ENCODE measurements at places on chromosomes 2 and 18.

DNA sequence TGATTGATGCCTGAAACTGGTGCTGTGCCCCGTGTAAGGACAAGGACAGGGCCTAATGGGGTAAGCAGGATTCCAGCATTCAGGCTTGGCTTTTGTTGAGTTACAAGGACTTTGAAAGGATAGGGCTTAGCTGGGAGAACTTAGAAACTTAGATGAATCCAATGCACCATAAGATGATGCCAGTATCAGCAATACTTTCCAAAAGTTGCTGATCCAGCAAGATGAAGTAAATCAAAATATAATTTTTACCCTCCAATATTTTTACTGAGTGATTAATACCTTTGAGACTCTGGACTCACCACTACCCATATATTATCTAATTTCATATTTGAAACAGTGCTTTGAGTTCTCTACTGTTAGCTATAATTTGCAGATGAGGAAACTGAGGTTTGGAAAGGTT is 354.5 kb upstream of the ATP5MC3 start:
- no peak for DNase-seq

DNA sequence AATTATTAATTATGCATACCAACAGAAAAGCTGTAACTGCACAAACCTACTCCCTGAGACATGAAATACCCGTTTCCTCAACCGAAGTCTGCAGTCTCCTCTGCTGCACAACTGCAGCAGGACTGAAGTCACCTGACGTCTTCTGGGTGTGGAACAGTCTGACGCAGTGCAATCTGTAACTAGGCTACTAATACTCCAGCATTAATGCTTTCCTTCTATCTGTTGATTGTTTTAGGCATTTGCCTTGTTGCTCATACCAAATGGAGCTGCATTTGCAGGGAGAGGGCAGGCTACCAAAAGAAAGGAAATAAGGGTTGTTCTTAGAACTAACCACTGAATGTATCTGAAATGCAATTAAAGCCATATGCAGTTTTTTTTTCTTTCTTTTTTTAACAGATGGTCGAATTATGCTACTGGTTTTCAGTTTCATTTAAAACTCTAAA is 40.1 kb downstream of the RTN4 start:
- peak; percentile 58 for DNase-seq

GRCh38 chr2:3009483-3009882 is 368.1 kb downstream of the EIPR1 start:
- DNase-seq = no peak

- DNase-seq = no peak
Observed at GRCh38 chr2:171509945-171510731, 12.1 kb upstream of the CYBRD1 start.

- no peak for DNase-seq
Observed at GRCh38 chr2:56018267-56018666, 94.7 kb upstream of the EFEMP1 start.

DNA sequence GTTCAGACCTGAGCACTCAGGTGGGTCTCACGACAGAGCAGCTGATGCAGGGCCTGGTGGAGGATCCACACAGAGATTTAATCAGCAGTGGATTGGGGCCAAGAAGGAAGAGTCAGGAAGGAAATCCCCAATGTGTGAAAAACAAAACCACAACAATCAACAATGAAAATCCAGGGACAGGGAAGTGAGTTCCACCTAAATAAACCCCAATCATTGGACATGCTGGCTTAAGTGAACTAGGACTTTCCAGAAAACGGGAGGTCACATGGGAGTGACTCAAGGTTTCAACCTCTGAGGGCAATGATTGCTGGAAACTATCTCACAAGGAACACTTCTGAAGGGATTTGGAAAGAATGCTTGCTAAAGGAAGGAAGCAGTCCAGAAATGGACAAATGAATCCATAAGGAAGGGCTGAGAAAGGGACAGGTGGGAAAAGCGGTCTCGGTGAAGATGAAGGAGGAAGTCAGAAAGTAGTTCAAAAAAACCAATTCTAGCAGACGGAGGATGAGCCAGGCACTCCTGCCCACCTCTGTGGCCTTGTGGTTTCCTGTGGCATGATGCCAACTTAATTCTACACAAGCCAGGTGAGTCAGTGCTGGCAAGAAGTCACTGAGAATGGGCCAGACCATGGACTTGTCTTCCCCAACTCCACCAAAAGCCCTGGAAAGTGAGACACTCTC is 15.4 kb upstream of the XDH start:
- DNase-seq = no peak

DNA sequence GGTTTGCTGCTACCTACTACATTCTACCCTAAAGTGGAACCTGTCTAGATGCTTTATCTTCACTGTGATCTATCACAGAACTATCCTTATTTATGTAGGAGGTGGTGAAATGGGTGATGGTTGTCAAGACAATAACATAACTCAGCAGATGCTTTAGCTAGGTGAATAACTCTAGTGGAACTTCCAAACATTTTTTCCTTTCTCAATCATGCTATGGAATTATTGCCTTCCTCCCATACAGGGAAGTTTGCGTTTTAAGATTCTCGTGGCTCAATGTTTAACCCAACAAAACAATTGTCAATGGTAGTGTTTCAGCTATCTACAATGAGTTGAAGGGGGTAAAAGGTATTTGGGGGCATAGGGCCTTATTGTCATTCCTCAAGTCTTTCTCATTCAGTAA is 82.6 kb upstream of the GLI2 start:
- no peak for DNase-seq

DNA sequence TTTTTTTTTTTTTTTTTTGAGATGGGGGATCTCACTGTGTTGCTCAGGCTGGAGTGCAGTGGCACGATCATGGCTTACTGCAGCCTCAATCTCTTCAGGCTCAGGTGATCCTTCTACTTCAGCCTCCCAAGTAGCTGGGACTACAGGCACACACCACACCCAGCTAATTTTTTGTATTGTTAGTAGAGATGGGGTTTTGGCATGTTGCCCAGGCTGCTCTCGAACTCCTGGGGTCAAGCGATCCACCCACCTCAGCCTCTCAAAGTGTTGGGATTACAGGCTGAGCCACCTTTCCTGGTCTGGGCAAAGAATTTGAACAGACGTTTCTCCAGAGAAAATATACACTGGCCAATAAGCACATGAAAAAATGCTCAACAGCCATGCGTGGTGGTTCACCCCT is 2.9 kb upstream of the SNRNP200 start:
- DNase-seq = no peak

DNA sequence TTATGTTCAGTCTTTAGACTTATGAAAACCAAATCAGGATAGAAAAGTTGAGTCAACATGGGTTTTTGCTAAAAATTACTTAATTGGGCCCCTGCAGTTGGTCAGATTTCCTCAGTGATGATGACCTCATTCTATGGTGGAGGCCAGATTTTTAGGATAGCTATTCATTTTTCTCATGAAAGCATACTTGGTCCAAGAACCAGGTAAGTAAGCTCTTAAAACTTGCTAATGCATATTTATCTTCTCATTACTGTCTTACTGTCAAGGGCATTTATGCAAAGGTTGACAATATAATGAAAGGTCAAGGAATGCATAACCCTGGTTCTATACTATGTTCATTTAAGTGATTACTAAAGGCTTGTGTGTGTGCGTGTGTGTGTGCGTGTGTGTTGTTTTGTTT is 650.6 kb downstream of the SATB2 start:
- no peak for DNase-seq

- DNase-seq = no peak
Observed at GRCh38 chr18:4851301-4851976, 345.6 kb downstream of the AKAIN1 start.
